AG04450 (cell line): ENCODE measurements at places on chromosomes 16 and 17.

GRCh38 chr17:75102385-75102821, 7.4 kb upstream of the ARMC7 start:
- DNase-seq: no peak

DNA sequence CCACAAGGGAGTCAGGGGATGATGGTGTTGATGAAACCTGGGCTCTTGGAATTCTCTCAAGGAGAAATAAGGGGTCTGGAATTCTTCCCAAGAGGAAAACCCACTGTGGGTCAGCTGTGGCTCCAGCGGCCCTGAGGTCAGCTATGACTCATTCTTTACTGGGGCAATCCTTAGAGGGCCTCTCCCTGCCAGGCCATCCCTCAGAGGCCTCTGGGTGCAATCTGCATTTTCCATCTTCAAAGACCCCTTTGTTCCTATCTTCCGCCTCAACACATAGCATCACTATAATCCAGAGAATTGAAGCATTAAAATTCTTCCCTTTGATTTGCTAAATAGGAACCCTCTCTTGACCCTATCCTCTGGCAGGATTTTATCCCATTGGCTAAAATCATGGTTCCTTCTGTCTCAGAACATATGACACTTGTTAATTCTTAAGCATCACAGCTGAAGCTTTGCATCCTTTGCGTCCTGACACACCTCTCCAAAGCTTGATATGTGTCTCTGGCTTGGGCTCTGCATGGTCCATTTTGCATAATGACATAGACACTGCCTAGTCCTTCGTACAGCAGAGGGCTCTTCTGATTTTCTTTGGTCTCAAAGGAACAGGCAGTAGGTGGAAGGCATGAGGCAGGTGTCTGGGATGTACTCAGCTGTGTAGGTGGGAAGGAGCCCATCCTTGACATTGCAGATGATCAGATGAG, 4.4 kb upstream of the KRT37 start:
- no peak for DNase-seq

DNA sequence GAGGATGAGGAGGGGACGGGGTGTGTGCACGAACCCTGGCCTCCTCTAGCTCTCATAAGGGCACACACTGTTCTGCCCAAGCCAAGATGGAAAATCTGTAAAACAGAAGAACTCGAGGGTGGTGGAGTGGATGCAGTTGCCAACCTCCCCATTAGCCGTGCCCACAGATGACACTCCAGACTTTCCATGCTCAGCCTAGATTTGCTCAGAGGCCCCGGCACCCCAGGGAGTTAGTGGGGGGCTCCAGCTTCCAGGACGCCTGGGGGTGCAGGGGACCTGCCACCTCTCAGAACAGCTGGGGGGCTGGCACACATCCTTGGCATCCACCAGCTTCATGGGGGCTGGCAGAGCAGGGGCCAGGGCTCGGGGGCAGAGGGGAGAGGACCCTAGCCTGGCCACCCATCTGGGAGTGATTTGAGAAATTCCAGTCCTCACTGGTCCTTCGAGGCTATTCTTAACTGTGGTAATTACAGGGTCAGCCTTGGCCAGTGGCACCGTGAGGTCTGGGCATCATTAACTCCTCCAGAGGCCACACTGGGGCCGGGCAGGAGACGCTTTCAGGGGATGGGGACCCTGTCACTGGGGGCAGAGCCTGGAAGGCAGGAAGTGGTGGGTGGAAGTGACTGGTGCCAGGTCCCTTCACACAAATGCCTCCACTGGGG, 14.3 kb downstream of the VASN start:
- DNase-seq: no peak

DNA sequence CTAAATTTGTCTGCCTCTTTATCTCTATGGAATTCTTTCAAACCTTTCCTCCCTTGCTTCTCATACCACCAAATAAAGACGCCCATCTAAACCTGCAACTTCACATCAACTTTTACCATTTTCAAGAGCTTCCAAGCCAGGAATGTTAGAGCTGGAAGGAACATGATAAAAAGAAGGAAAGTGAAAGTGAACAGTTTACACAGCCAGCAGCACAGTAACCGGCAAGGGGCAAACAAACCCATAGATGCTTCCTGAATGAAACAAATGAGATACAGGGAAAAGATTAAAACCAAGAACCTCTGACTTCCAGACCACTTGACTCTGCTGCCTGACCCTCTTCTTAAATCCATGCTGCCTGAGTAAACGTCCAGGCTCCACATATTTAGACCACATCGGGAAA, 231.1 kb upstream of the CA10 start:
- DNase-seq: no peak

DNA sequence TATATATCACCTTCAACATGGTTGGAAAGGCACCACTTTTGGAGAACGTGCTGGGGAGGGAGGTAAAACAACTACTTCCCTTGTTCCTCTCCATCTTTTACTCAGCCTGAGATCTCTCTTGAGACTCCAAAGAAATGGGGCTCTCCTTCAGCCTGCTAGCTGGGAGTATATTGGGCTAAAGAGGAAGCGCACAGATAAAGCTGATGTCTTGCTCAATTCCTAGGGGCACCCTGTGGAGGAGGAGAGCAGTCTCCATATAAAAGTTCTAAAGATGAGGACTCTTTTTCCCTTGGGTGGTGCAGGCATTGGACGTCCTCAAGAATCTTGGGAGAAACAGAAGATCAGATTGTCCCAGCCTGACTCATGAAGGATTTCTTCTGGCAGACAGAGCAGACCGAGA, 4.6 kb upstream of the ETV4 start:
- no peak for DNase-seq

DNA sequence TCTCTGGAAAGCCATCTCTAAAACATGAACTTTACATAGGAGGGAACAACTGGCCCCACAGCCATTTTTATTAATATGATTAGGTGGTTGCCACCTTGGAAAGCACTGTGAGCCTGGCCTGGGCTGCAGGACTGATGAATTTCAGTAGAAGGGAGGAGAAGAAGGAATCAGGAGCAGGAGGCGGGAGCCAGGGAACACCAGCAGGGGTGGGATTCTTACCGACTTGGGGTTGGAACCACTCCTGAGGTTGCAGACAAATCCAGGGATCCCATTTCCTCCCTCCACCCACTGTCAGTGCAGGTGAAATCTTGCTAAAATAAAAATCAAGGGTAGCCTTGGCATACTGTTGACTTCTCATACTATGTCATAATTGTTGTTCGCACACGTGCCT, 16.9 kb upstream of the MAP3K14 start:
- DNase-seq: no peak

DNA sequence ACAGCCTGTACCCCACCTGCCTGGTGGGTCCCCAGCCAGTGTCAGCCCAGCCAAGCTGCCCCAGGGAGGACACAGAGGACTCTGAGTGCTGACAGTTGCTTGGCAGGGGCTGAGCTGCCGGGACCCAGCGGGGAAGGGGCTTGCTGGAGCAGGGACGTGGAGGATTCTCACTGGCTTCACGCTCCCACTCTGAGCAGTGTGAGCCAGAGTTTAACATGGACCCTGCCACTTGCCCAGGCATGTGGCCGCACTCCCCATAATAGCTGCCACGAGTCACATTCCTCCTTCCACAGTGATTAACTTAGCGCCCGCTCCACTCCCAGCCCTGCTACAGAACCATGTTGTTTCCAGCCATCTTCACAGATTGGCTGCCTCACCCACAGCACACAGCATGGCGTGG, 31.2 kb downstream of the SREBF1 start:
- DNase-seq: no peak

DNA sequence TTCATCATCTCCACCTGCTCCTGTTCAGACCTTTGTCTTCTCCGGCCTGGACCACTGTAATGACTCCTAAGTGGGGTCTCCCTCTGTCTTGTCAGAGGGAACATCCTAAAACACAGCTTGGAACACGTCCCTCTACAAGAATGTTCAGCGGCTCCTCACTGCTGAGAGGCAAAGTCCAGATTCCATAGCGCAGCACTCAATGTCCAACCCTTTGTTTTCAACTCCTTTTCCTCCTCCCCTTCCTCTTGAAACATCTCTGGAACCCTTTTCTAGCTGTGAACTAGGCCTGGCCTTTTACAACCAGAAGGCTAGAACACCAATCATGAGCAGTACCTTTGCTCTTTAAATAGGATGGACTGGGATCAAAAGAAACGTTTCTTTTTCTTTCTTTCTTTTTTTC, 914 bp downstream of the C17orf50 start:
- no peak for DNase-seq

DNA sequence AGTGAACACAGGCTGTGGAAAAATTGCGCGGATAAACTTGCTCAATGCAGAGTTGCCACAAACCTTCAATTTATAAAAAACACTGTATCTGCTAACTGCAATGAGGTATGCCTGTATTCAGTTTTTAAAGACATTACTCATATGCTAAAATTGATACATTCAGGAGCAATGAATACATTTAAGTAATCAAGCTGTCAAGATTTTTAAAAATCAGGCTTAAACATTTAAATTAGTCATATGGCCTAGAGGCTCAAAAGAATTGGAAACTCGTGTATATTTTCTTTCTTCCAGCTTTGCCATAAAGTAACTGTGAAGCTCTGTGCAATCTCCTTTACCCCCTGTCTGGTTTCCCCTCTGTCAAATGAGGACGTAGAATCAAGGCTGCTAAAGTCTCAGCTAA, 4.1 kb downstream of the SYNRG start:
- no peak for DNase-seq

DNA sequence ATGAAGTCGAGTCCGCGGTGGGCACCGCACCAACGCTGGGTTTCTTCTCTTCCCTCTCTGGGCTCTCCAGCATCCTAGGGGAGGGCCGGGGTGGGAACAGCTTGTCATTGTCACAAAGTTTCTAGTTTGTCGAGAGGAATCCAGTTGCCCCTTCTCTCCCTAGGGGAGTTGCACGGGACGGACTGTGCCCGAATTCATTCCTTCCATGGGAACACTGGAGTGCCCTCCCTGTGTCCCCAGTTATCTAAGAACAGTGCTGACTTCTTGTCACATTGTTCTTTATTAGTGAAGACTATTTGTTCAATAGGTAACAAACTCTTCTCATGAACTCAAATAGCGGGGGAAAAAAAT, 1.2 kb downstream of the KLHL36 start:
- DNase-seq: no peak

DNA sequence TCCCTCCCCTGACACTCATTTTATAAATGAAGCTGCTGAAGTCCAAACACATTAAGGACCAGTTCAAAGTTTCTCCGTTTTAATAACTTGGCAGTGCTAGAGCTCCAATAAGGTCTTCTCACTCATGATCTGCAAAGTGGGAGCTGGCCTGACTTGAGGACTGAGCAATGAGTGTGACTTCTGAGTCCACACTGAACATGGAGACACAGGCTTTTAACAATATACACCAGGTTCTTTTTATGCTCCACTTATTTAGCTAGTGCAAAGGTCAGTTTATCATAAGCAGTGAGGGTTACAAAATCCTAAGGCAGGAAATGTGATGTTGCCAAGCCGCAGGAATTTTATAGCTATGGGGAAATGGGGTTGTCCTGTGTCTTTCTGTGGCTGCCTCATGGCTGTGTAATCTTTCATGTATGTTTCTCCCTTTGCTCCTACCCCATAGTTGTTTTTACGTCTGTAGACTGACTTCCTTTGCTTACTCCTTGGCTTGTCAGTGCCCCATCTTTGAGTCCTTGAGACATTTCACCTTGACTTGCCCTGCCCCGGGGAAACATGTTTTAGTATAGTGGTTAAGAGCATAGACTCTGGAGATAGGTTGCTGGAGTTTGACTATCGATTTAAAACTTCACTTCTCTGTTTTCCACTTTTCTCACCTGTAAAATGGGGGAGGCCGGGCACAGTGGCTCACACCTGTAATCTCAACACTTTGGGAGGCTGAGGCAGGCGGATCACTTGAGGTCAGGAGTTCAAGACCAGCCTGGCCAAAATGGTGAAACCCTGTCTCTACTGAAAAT, 12.2 kb upstream of the MMD start:
- peak; percentile 89 for DNase-seq

DNA sequence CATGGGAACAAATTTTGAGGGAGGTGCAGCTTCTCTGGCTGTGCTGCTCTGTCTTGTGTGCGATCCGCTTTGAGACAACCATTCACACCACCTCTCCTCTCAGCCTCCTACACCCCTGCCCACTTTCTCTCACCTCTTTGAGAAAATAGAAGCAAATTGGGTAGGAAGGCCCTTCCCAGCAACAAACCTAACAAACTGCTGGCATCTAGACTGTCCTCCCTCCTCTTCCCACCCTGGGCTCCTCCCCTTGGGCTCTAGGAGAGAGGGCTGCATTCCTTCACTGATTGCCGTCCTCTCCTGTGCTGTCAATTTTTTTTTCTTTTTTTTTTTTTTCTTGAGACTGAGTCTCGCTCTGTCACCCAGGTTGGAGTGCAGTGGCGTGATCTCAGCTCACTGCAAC, 13.5 kb downstream of the CDIPT start:
- DNase-seq: no peak

- DNase-seq: no peak
These were observed 219.2 kb downstream of the C16orf78 start for GRCh38 chr16:49592546-49593423.

GRCh38 chr17:79872762-79873161, 33.5 kb upstream of the CBX4 start:
- DNase-seq: no peak

DNA sequence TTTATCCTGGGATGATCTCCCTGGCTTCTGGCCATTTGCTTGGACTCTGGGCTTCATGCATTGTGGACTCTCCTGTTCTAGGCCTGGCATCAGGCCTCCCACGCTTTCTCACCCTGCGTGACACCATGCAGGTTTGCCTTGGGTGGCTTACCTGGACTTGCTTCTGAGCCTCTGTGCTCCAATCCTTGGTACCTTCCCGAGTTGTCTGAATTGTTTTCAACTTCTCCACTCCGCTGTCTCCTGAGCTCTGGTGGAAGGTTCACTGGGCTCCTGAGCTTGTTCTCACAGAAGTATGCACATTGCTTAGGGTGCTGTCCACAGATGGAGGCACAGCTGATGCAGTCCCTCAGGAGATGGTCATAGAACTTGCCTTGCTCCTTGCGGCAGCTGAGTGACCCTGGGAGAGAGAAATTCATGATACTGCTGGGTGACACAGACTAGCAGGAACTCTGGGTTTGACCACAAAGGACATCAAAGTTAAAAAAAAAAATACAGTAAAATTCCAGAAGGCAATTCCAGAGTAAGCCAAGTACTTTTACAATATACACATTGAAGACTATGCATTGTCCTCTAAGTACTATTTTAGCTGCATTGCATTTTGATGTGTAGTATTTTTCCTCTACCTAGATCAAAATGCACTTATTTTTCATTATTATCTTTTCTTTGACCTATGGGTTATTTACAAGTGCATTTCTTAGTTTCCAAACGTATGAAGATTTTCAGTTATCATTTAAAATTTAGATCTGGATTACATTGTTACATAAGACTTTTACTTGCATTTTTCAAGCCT, 23.1 kb downstream of the TNFRSF13B start:
- no peak for DNase-seq
